ENCODE measurements at places on chromosomes 3 and 15.

DNA sequence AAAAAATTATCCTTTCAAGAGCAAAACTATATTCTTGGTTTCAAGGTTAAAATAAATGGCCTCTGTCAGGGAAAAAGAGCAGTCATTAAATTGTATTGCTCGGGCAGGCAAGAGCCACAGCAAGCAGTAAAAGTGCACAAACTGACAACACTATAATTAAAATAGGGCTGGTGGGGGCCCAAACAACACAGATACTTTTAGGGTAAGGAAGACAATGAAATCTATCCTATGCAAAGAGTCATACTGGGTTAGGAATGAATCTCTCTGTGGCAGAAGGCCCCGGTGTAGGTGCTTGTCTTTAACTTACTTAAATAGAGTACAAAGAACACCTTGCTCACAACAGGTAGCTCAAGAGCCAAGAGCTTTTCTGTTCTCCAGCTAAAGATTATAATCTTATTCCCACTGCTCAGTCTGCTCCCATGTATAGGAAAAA, 94.7 kb downstream of the DLG1 start:
- DNase-seq, result no peak

DNA sequence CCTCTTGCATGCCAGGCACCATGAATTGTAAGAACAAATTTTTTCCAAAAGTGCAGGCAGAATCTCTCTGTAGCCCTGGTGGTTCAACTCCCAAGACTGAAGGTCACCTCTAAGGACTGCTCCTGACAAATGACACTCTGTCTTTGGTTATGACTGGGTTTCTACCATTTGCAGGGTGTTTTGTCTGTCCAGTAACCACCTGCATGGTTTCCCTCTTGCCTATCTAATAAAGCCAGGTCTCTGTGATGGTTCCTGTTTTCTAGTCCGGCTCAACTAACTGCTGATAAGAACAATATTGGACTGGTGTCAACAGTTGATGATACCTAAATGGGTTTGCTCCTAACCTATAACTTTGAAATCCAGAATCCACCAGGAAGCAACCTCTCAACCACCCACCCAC, 43.7 kb downstream of the ATP8B4 start:
- no peak for DNase-seq

DNA sequence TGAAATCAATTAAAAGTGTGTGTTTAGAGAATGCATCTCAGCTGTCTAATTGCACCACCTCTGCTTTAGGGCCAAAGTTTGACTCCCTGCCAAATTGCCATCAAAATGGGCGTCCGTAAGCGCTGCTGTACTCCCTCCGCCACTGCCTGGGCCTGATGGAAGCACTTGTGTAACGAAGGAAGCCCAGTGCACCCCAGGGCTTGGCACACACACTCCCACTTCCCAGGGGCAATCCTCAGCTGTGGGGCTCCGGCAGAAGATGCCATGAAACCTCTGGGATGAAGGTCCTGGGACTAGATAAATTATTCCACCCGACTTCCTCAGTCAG, 137.8 kb downstream of the RORA start:
- no peak for DNase-seq

- DNase-seq, result no peak
Measured at GRCh38 chr3:105277656-105278055, 89.1 kb upstream of the ALCAM start.

GRCh38 chr3:10526366-10526765, 21.0 kb upstream of the ATP2B2 start:
- no peak for DNase-seq

DNA sequence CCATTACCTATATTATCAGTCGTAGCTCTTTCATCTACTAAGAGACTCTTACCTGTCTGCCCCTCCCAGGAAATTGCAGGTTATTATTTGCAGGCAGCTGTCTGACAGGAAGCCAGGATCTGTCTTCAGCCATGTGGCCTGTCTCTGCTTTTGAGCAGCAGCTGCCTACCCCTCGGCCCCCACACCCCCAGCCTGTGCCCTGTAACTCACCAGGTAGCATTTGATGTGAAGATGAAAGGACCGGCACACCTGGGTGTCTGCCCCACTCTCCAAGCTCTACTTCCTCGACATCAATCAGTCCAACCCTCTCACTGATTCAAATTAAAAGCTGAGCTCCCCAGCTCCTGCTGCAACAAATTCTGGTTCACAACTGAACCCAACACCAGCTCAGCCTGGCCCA, 197.2 kb upstream of the CTNNB1 start:
- DNase-seq, result no peak

- DNase-seq, result no peak
Measured at GRCh38 chr15:43292375-43293078, 25.8 kb upstream of the TGM5 start.

GRCh38 chr3:168427835-168428475, 332.2 kb upstream of the GOLIM4 start:
- no peak for DNase-seq

GRCh38 chr3:126423191-126424038, 28.7 kb downstream of the CFAP100 start:
- no peak for DNase-seq

GRCh38 chr15:68427963-68428362, 4.0 kb downstream of the ITGA11 start:
- DNase-seq, result no peak

DNA sequence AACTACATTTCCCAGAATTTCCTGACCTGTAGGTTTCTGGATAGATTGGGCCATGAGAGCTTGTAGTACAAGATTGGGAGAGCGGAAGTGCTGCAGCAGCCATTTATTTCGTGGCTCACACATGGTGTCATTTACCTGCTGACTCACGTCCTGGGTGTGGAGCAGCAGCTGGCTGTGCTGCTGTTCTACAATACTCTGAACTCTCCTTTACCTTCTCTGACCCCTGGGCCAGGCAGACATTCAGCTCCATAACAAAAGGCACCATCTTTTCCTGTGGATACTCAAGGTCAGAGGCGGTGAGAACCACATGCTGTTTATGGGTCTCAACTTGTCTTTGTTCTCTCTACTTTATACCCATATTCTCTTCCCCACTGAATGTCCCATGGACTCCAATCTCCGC, 490.2 kb downstream of the IGSF11 start:
- DNase-seq, result no peak

DNA sequence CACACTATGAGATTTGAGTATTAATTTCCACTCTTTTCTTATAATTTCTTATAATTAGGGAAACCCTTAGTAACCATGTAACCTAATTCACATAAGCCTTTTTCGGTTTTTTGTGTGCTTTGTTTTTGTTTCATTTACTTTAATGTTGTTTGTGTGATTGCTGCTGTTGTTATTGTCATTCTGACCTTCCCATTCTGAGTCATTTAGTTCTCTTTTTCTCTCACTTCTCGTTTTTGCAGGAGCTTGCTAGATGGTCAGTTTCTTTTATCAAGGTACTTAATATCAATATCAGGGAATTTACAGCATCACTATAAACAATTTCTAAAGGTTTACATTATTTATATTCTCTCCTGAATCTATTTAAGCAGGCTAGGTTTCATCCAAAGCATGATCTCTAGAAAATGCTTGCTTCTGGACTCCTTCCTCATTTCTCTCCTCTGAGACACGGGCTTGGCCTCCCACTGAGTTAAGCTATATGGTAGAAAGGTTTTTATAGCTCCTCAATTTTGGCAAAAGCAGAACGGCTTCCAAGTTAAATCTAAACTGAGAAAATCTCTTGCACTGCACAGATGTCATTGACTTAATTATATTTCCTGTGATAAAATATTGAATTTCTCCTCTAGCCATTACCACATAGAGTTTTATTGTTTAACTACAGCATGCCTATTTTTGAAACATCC, 534.2 kb downstream of the NSUN3 start:
- no peak for DNase-seq

DNA sequence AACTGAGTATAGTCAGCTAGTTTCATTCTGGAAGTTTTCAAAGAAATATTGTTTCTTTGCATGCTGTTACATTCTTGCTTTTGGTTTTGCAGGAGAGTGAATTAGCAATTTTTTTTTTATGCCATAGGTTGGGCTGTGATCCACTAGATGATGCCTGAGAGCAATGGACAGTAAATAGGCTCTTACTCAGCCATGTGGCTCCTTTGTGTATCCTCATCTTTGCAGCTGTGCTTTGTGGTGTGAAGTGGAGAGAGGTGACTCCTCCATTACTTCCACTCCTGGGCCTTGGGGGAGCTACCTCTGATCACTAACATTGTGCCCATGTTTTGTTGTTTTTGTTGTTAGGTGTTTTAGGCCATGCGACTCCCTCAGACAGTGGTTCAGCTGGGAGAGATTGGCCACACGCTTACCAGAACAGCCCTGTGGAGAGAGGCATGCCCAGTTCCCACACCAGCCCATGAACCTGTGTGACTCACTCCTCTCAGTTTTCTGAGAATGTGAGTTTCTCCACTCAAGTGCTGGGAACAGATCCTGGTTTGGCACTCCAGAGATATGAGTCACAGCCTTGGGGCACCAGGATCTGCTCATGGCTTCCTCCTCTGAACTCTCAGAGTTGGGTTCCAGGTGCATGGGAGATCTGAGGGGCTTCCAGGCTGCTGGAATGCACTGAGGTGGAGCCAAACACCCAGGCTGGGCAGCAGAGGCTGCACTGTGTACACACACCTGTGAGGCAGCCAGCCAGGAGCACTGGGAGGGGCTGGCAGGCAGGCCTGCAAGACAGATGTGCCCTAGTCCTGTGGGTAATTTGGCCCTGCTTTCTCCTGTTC, 785.3 kb downstream of the ROBO2 start:
- peak; percentile 90 for DNase-seq

DNA sequence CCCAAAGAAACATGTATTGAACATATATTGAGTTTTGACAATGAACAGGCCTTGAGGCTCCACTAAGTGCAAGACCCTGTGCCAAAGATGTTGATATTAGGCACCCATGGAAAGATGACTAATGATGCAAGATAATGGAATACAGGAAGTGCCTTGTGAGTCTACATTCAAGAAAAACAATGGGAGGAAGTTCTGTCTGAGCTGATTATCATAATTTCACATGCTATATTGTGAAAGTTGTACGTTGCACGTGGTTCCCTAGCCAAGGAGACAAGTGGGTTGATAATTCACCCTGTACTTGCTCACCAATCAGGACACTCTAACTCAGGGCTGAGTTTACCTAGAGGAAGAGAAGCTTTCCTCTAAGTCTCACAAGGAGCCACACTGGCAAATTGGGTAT, 186.9 kb upstream of the STAC start:
- peak; percentile 45 for DNase-seq

DNA sequence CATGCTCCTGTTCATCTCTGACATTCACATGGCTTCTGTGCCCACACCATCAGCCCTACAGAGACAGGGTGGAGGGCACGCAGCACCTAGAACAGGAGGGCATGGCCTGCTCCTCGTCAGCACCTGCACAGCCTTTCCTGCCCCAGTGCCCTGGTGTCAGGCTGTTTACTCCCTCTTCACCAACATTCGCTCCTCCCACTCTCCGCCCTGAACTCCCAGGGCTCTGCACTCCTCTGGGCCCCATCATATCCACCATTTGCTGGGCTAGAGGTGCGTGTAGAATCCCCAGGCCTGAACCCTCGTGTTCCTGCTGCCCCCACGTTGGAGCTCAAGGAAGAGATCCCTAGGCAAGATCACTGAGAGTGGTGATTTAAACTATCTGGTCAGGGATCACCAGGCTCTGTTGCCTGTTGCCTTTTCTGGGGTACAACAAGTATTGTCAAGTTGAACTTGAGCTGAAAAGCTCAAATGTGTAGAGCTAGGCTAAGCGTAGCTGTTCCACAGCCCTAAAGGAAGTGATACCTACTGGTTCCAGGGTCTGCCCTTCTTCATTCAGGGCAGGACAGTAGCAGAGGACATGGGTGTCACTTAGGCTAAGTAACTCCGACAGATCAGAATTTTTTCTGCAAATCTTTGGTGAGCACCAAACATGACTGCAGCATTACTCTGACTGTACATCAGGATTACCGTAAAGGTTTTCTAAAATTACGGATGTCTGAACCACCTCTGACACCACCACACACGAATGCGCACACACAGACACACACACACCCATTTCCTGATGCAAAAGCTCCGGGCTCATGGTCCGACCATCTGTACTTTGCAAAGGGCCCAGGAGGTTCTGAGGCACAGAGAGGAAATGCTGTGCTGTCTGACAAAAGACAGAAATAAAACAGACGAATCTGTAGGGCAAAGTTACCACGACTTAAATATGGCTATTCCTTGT, 43.7 kb upstream of the GNB5 start:
- DNase-seq, result no peak

DNA sequence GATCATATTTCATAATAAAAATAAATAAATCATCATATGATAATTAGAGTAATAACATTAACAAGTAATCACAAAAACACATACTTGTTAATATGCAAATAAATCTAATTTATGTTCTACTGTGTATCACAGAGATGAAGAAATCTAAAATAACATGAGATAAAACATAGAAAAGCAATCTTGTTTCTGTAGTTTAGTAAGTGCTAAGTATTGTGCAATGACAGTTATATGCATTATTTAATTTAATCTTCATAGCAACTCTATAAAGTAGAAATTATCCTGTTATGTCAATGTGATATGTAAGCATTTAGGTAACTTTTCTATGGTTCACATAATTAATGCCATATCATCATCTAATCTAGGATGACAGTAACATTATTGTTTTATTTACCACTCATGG, 108.2 kb upstream of the KCNMB2 start:
- DNase-seq, result no peak

- DNase-seq, result no peak
Measured at GRCh38 chr15:67145710-67146109, 80.3 kb downstream of the SMAD3 start.

GRCh38 chr3:115808816-115809215, 185.5 kb downstream of the GAP43 start:
- no peak for DNase-seq

DNA sequence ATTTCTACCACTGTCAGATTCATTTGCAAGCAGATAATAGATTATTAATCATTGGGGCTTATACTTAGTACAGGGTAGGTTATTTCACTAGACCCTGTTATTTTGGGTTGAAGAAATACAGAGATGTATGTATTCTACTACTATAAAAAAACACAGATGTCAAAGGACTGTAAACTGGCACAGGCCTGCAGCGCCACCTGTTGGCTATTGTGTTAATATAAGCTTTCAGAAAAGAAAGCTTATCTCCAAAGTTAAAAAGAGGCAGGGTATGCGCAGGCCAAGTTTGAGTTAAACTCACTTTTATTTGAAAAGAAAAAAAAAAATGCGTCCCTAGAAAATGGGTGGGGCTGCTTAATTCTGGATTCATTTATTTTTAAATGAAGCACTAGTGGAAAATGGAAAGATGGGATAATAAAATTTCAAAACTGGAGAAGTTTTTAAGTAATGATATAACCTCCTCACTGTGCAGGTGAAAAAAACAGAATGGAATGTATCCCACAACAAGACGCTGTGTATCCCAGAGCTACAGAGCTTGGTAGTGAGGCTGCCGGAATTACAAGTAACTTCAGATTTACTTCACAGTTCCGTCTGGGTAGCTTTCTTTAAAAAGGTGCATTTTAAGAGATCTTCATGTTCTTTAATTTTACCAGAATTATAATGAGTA, 407.2 kb upstream of the TGFBR2 start:
- peak; percentile 55 for DNase-seq

DNA sequence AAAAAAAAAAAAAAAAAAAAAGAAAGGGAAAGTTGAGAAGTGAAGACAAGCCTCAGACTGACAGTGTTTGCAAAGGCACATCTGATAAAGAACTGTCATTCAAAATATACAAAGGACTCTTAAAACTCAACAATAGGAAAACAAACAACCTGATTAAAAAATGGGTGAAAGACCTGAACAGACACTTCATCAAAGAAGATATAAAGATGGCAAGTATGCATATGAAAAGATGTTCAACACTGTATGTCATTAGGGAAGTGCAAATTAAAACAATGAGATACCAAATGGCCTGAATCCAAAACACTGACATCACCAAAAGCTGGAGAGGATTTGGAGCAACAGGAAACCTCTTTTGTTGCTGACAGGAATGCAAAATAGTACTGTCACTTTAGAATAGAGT, 48.6 kb downstream of the MCCC1 start:
- DNase-seq, result no peak

GRCh38 chr3:35194666-35195065, 444.7 kb upstream of the ARPP21 start:
- DNase-seq, result no peak

Measured in brain microvascular endothelial cell (primary cell).